ENCODE measurements at places on chromosomes 11 and 22.

- peak; percentile 22 for DNase-seq
These were observed 121.3 kb downstream of the APOL5 start for GRCh38 chr22:35838855-35839576.

GRCh38 chr11:133115099-133115498, 417.2 kb downstream of the OPCML start:
- DNase-seq, result no peak

- no peak for DNase-seq
These were observed 57.3 kb downstream of the PIK3C2A start for GRCh38 chr11:17150521-17150920.

GRCh38 chr11:61092280-61092766, 10.0 kb upstream of the CD5 start:
- peak; percentile 72 for DNase-seq

GRCh38 chr11:133823211-133823610, 22.1 kb downstream of the SPATA19 start:
- no peak for DNase-seq

- no peak for DNase-seq
These were observed at the start of gene SLC1A2 for GRCh38 chr11:35419184-35419829. Gene SLC1A2, minus strand, starts transcription at chr11:35419558. Its CDS starts 592 bp downstream, at chr11:35418966.

DNA sequence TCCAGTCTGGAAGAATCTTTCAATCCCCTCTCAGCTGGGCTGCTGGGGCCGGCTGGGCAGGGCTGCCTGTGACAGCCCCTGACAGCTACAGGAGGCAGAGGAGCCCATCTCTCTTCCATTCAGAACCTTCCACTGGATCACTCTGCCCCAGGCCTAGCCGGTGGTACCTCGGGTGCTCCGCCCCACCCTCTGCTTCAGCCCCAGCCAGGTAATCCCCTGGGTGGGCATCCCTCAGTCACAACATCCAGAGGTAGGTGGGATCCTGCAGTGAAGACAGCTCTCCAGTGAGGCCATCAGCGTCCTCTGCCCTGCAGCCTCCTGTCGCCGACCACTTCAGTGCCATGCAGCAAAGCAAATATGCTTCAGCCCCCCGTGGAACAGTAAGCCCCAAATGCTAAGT, 223.7 kb downstream of the DSCAML1 start:
- DNase-seq, result no peak

DNA sequence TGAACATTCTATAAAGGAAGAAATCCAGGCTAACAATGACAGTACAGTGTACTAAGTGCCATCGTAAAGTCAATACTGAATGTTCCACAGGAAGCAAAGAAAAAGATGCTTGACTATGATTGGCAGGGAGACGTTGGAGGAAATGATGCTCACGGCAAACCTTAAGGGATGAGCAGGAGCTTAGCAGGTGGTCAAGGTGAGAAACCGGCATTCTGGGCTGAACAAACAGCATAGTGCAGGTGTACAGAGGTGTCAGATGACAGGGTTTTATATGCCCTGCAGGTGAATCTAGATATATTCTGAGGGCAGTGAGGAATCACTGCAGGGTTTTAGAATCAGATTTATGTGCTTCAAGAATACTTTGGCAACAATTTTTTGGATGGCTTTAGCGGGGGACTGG, 85.3 kb upstream of the HEPHL1 start:
- DNase-seq, result no peak

DNA sequence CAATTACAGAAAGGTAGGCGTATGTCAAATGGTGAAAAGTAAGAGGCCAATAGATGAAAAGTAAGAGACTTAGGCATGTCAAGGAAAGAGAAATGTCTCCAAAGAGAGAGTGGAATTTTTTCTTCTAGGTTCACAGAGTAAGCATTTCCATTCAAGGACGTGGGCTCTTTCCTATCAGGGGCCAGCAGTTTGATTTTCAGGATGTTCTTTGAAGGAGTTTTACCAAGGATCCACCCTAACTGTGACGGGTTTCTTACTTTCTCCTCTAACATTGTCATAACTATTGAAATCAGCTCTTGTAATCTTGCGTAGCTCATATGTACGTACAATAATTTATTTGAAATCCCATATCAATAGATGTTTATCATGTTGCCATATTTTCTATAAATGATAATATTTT, 2112.2 kb upstream of the RAG2 start:
- DNase-seq, result no peak

DNA sequence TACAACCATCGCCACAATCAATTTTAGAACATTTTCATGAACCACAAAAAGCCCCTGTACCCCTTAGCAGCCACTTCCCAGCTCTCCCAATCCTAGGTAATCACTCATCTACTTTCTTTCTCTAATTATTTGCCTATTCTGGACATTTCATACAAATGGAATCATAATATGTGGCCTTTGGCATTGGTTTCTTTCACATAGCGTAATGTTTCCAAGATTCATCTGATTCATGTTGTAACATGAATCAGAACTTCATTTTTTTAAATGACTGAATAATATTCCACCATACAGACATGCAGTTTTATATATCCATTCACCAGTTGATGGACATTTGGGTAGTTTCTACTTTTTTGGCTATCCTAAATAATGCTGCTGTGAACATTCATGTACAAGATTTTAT, 56.2 kb upstream of the RCN1 start:
- no peak for DNase-seq

DNA sequence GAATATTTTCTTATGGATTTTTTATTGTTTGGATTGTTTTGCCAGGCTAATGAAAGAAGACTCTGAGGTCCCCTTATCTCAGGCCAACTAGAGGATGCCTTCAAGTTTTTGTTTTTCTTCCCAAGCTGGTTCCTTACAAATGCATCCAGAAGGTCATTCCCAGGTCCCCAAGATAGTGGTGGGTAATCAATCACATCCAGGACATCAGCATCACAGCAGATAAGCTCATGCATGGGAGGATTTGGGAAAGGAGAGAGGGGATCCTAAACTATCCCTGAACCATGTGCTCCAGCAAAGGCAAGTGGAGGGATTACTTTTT, 20.7 kb downstream of the FZD4 start:
- DNase-seq, result no peak

GRCh38 chr11:65422633-65423515, at the start of gene NEAT1:
Gene NEAT1, plus strand, starts transcription at chr11:65422798.
- peak; percentile 97 for DNase-seq

DNA sequence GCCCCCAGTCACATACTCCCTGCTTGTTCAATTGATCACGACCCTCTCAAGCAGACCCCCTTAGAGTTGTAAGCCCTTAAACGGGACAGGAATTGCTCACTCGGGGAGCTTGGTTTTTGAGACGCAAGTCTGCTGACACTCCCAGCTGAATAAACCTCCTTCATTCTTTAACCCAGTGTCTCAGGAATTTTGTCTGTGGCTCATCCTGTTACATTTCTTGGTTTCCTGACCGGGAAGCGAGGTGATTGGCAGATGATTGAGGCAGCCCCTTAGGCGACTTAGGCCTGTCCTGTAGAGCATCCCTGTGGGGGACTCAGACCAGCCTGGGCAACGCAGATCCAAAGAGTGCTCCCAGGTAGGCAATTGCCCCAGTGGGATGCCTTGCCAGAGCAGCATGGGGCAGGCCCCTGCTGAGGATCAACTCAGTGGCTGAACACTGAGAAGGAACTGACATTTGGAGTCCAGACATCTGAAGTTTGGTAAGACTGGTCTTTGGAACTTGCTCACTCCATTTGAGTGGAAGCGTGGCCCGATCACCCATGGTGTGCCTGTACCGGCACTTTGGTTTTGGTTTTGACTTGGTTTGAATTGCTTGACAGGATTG, 51.5 kb downstream of the NEU3 start:
- no peak for DNase-seq

- DNase-seq, result no peak
These were observed 19.5 kb downstream of the CDKN1C start for GRCh38 chr11:2865922-2866577.

DNA sequence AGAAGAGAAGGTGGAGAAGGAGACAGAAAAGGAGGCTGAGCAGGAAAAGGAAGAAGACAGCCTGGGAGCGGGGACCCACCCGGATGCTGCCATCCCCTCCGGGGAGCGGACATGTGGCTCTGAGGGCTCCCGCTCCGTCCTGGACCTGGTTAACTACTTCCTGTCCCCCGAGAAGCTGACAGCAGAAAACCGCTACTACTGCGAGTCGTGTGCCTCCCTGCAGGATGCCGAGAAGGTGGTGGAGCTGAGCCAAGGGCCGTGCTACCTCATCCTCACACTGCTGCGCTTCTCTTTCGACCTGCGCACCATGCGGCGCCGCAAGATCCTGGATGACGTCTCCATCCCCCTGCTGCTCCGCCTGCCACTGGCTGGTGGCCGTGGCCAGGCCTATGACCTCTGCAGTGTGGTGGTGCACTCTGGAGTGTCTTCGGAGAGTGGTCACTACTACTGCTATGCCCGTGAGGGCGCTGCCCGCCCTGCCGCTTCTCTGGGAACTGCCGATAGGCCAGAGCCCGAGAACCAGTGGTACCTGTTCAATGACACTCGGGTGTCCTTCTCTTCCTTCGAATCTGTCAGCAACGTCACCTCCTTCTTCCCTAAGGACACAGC, 21.4 kb downstream of the USP35 start:
- no peak for DNase-seq

DNA sequence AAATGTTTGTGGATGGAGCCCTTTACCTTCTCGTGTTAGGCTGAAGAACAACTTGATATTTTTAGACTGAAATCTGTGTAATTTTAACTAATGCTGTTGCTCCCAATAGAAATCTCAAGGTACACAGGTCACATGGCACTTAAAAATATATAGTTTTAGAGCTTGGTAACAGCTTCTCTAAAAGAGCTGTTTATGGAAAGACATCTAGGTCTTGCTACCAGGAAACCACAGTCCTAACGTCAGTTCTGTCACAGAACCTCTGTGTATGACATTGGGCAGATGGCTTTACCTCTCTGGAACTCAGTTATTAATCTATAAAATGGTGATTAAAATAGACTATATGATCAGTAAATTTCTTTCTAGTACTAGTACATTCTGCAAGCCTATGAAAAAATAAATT, 35.4 kb downstream of the PAK1 start:
- DNase-seq, result no peak

- DNase-seq, result no peak
These were observed 2.9 kb downstream of the GRIA4 start for GRCh38 chr11:105612771-105613170.

GRCh38 chr22:31343235-31344191, 2.6 kb downstream of the PATZ1 start:
- DNase-seq, result peak; percentile 31

- DNase-seq, result no peak
These were observed 1382.4 kb downstream of the BRD1 start for GRCh38 chr22:48445113-48445827.

GRCh38 chr22:43094085-43094484, 4.9 kb upstream of the TTLL1 start:
- no peak for DNase-seq

- no peak for DNase-seq
These were observed 25.8 kb upstream of the SLC22A12 start for GRCh38 chr11:64564947-64565889.

Data from activated CD8-positive, alpha-beta T cell treated with anti-CD3 and anti-CD28 coated beads, Interleukin-2, amount 10 ng/mL, durations not matched to agents 7 days and 5 days (primary cell).